Spinal cord (tissue), 10 donors: ENCODE measurements at places on chromosomes 7 and 10. TPM values are rescaled to one million over a fixed set of nuclear protein-coding genes. Genes with fewer than 3 reads are reported as not detected.

GRCh38 chr7:100840470-100841100, 11.9 kb upstream of the SLC12A9 start:
- DNase-seq, result no peak

GRCh38 chr7:877312-878232, 1.2 kb downstream of the GET4 start:
- no peak for DNase-seq

GRCh38 chr10:48554656-48555055, 50.2 kb downstream of the ARHGAP22 start:
- no peak for DNase-seq

DNA sequence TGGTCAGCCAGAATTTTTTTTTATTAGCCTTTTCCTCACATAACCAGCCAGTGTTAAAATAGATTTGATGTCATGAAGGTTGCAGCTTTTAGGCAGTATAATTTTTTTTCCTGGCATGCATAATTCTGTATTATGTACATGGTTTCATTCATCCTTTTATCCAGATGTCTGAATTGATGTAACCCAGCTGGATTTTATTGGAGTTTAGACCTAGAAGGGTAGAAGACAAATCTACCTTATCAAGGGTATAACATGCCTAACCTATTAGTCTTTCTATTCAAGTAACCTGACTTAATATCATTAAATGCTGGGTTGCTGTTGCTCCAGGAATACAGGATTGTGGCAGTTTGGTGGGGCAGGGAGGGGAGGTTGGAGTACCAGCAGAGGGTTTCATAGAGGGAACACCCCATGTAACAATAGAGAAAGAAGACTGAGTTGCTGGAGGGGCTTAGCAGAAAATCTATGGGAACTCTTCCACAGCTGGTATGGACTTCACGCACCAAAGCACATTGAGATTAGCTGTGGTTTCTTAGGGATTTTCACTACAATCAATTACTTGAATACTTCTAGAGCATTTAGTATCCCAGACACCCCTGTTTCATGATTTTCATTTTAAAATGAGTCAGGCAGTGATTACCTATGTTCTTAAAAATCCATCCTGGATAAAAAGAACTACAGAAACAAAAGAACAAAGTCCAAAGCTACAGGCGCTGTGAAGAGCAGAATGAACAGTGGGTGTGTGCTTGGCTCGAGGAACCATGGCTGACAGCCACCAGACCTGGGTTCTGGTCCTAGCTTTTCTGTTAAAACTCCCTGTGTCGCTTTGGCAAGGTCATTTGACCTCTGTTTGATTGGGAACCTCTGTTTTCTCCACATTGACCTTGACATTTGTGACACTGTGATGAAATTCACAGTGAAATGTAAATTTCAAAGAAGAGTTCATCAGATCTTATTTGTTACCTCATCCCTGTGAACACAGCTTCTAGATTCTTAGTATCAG, 93.5 kb downstream of the CREM start:
- no peak for DNase-seq

DNA sequence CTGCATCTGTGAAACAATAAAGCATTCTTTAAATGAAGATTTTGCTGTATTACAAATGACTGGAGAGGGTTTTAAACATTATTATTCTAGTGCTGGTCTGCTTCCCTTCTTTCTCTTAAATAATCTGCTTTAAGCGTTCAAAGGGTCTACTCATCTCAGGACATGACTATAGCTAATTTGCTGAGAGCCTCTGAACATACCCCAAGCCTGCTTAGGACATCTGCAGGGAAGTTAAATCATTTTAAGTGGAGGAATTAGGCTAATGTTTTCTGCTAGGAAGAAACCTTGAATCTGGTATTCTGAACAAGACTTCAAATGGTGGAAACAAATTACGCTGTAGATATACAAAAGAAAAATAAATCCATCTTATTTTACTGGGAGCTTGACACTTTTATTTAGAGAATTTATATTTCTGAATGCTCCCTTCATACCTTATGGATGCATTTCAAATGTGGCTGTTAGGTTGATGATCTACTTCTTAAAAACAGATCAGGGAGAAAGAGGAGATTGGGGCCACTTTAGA, 124.4 kb upstream of the ITGB1 start:
- peak; percentile 47 for DNase-seq

GRCh38 chr10:132232981-132233380, 46.2 kb downstream of the DPYSL4 start:
- DNase-seq, result no peak

Gene GBX1
- total RNA-seq, result 2.4 TPM

Gene LRIT1
- total RNA-seq, result not detected

Gene GIMAP4
- total RNA-seq, result 46.2 TPM
